PC-9 (cell line): ENCODE measurements at places on chromosomes 5 and 9. TPM values are rescaled to one million over a fixed set of nuclear protein-coding genes. Genes with fewer than 3 reads are reported as not detected.

GRCh38 chr5:148882332-148882731 lies 55.9 kb downstream of the ADRB2 start:
- H3K4me3 ChIP-seq, result no peak overlapping the region
- DNase-seq, result no peak
- no peaks in the 10 kb centered on the region for H3K27me3 ChIP-seq
- H3K36me3 ChIP-seq, result no peaks in the 10 kb centered on the region
- no peaks in the 10 kb centered on the region for H3K4me1 ChIP-seq

GRCh38 chr9:35689542-35690293 lies at the start of gene TPM2:
TPM2 (minus strand) TSS chr9:35689925; CDS start chr9:35689817, 108 bp downstream.
- peak within 1 kb of the TSS; percentile 77 for H3K4me3 ChIP-seq
- no peak for DNase-seq
- peak within 1 kb of the TSS; percentile 75 for H3K27ac ChIP-seq
- no peaks in the 10 kb centered on the region for H3K36me3 ChIP-seq
- no peaks in the 10 kb centered on the region for H3K27me3 ChIP-seq

- H3K4me3 ChIP-seq, result no peak overlapping the region
- H3K27ac ChIP-seq, result no peak overlapping the region
- H3K4me1 ChIP-seq, result peaks cover 6% of the 10 kb centered on the region
Measured at GRCh38 chr9:92187989-92188714, 72.9 kb upstream of the SPTLC1 start.

- no peak overlapping the region for H3K4me3 ChIP-seq
- no peaks in the 10 kb centered on the region for H3K27me3 ChIP-seq
Measured at GRCh38 chr9:128651798-128652197, 4.8 kb downstream of the DYNC2I2 start.

Gene FOXD4L3
- not detected in 2 replicates for total RNA-seq

Gene CATSPER3
- 0.57 and 0.68 TPM in 2 replicates for total RNA-seq
